ENCODE measurements at places on chromosomes 3 and 15.

DNA sequence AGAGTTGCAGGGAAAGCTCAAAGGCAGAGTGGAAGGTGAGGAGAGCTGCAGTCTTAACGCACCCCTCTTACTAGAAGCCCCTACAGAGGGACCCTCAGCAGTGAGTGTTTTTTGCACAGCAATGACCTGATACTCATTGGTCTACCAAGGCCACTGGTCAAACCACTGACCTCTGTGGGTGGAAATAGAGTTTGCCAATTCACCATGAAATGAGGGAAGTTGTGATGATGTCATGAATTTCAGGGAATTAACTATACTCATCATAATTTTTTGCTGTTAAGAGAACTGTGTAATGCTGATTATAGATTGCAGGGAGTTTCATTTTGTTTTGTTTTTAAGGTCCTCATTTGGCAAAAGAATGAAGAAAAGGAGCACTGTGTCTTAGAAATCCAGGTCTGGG, 101.7 kb upstream of the SMAD3 start:
- DNase-seq, result no peak

DNA sequence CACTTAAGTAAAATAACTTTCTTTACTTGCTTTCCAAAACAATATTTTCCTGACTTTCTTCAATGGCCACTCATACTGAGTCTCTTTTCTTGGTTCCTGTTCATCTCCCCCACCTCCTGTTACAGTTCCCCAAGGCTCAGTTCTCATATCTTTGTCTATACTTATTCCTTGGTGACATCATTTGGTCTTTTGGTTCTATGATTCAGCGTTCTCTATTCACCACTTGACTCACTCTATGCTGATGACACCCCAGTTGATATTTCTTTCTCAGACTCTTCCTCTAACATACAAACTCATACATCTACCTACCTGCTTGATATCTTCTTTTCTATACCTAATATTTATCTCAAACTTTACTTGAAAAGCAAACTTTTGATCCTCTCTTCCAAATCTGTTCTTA, 85.0 kb upstream of the P3H2 start:
- DNase-seq, result peak; percentile 54

GRCh38 chr3:177179281-177180067, 17.8 kb downstream of the TBL1XR1 start:
- DNase-seq, result no peak

DNA sequence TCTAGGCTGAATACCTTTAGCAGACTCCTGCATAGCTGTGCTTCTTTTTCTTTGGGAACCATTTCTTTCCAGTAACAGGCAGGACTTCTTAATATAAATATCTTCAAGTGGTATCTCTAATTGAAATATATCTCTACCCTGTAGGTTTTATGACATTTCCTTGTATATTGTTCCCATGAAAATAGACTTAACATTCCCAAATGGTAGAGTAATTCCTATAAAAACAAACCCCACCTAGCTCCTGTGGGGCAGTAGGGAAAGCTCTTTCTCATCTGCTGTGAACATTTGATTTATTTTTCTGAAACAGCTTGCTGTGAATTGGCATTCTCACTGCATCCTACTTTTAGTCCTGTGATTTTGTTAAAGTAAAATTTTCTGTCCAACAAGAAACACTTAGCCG, 20.8 kb downstream of the SELENOT start:
- DNase-seq, result no peak
